Activated T-cell treated with anti-CD3 and anti-CD28 coated beads, Interleukin-2, amount 50 U/mL, for 72 hours (primary cell): ENCODE measurements at places on chromosomes 7 and 10. TPM values are rescaled to one million over a fixed set of nuclear protein-coding genes. Genes with fewer than 3 reads are reported as not detected.

The RBM33 gene
- 93.1 TPM for total RNA-seq

The CCL26 gene
- total RNA-seq: not detected

The STEAP1 gene
- 2.1 TPM for total RNA-seq

DNA sequence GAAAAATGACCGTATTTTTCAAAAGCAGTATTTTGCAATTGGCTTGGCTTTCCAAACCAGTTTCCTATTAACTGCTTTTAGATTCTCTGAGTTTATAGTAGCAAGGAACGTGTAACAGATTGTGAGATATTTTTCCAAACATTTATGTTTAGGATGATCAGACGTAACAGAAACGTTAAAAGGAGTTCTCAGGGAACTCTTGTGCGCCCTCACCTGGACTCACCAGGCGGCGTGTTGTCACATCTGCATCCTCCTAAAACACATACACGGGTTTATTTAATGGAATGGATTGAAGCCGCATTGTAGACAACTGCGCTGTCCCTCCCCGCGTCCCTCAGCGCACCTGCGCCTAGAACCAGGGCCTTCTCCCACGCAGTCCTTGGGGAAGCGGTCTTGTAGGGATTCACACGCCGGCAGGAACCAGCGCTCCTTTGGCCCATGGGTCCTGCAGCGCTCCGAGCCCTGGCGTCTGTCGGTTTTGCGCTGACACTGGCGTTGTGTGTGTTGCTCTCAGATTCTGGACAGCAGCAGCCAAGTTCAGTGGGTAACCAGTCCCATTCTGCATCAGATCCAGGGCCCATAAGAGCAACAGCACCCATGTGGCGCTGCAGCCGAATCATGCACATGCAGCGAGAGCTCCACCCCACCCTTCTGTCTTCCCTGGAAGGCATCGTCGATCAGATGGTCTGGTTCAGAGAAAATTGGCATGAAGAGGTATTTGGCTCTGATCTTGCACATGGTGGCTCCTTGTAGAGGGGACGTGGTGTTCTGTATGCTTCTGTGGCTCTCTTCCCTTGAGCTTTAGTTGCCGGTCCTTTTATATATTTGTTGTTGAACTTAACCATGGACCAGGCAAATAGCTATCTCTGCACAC, 114.9 kb downstream of the TRRAP start:
- H3K27me3 ChIP-seq: no peaks in the 10 kb centered on the region
- H3K36me3 ChIP-seq: peaks cover 9% of the 10 kb centered on the region
- H3K4me1 ChIP-seq: peaks cover 16% of the 10 kb centered on the region
- peak overlapping the region; percentile 12 for H3K27ac ChIP-seq
- DNase-seq: no peak

GRCh38 chr10:118737603-118738302, 17.0 kb downstream of the CACUL1 start:
- peaks cover 66% of the 10 kb centered on the region for H3K4me1 ChIP-seq
- H3K27ac ChIP-seq: no peak overlapping the region
- H3K36me3 ChIP-seq: no peaks in the 10 kb centered on the region
- H3K27me3 ChIP-seq: no peaks in the 10 kb centered on the region
- no peak for DNase-seq

DNA sequence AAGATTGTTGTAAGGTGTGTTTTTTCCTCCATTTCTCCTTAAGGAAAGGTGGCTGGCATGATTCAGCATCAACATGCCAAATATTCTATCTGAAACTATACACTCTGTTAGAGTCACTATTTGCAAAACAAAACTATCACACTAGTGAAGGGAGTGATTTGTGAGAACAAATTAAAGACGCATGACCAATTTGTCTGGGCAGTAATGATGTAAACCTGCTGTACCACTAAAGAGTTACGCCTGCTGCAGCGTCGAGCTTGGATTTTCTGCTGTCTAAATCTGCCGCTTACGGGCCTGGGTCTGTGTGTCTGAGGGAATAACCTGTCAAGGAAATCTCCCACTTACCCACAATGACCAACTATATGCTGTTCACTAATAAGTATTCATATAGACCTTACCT, 648.3 kb downstream of the PARD3 start:
- H3K27me3 ChIP-seq: no peaks in the 10 kb centered on the region
- no peaks in the 10 kb centered on the region for H3K4me1 ChIP-seq
- H3K36me3 ChIP-seq: no peaks in the 10 kb centered on the region
- no peak overlapping the region for H3K4me3 ChIP-seq

DNA sequence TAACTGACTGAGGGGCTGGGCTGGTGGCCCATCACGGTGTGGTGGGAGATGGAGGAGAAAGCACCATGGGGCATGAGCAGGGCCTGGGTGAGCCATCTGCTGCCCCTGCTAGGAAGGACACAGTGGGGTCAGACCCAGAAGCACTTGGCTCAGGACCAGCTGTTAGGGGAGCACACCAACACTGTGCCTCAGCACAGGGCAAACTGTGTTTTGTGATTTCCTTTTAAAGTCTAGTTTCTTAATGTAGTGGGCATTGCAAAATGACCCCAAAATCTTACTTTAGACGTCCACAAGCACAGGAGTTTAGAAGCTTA, 41.2 kb downstream of the NCAPG2 start:
- no peaks in the 10 kb centered on the region for H3K27me3 ChIP-seq
- peak overlapping the region; percentile 3 for H3K27ac ChIP-seq
- no peak overlapping the region for H3K4me3 ChIP-seq
- H3K36me3 ChIP-seq: peaks cover 17% of the 10 kb centered on the region
